ENCODE measurements at places on chromosomes 3 and 15. TPM values are rescaled to one million over a fixed set of nuclear protein-coding genes. Genes with fewer than 3 reads are reported as not detected.

CPNE9 gene
- not detected for total RNA-seq

BUB1B gene
- 1.3 TPM for total RNA-seq

CACNA2D3 gene
- 35.5 TPM for total RNA-seq

USP50 gene
- 0.97 TPM for total RNA-seq

GOLGA6A gene
- not detected for total RNA-seq

OIP5 gene
- not detected for total RNA-seq

RGMA gene
- total RNA-seq = 25.0 TPM

NECTIN3 gene
- total RNA-seq = 9.5 TPM

- DNase-seq = peak; percentile 58
These were observed 47.3 kb downstream of the EIF3J start for GRCh38 chr15:44584162-44584749.

GRCh38 chr3:11005686-11006256, 13.2 kb downstream of the SLC6A1 start:
- DNase-seq = no peak

DNA sequence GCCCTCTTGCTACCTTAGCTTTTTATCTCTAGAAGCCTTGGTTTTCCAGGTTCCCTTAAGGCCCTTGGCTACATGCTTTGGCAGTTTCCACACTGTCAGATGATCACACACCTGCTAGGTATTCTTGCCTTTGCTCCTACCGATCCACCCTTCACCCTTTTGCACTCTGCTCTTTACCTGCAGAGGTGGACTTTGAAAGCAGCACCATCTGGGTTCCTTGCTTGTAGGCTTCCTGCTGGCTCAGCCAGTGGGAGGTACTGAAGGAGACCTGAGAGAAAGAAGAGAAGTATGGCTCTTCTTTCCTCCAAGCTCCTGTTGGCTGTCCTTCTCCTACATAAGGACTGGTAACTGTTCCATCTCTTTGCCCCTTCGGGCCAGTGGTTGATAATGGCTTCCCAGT, 7.3 kb upstream of the ZNF592 start:
- no peak for DNase-seq

DNA sequence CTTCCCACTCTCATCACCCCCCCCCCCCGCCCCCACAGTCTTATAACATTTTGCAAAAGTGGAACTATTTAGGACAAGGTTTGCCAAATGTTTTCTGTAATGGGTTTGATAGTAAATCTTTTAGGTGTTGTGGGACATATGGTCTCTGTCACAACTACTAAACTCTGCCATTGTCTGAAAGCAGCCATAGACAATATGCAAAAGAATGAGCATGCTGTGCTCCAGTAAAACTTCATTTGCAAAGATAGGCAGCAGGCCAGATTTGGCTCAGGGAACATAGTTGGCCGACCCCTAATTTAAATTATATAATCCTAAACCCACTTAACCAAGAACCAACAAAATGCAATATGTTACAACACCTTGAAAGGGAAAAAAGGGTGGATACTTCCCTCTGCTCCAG, 46.4 kb downstream of the TIPARP start:
- no peak for DNase-seq

- DNase-seq = peak; percentile 24
These were observed 27.7 kb downstream of the TSPAN3 start for GRCh38 chr15:77042955-77043920.

DNA sequence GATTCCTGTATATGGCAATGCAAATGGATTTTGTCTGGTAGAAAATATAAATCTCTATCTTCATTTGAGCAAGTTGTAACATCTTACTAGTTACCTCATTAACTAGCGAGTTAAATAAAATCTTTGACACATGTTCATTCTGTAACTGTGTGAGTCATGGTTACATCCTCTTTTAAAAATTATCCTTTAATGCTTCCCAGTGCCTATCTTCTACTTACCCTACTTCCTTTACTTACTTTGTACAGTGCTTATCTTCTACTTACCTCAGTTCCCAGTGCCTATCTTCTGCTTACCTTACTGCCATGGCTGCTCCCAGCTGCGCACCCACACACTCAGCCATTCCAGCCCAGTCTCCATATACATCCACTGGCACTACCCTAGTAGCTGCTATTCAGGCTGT, 71.9 kb upstream of the GOLGA8B start:
- DNase-seq = no peak

DNA sequence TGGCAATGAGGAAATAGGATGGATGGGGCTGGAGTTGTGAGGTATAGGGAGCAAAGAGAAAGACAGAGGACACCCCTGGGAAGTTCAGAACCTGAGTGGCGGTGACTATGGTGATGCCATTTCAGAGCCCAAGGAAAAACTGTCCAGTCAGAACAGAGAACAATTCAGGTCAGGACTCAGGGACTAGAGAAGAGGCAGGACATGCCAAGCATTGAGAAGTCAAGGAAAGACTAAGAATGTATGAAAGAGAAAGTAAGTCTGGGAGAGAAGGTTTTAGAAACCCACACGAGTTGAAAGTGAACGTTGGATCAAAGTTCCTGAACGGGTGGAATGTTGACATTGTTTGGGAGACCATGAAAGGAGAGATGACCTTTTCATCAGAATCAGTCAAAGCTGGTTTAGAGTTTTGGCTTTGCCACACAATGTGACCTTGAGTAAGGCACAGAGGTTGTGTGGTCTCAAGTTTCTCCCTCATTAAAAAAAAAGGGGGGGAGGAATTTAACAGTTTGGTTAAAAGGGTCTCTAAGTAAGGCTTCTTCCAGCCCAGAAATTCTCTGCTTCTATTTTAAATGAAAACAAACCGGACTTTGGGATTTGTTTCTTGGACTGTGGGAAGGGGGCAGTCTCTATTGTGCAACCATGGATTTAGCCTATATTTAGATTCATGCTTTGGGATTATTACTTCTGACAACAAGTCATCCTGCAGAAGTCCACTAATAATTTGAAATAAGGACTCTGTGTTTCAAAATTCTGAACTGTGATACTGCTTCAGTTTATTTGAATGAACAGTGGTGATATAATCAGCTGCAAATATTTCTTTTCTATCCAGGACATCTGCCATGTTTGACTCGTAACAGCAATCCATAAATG, 315.9 kb upstream of the TBL1XR1 start:
- DNase-seq = no peak

- no peak for DNase-seq
These were observed 15.3 kb downstream of the FLNB start for GRCh38 chr3:58023531-58023930.

DNA sequence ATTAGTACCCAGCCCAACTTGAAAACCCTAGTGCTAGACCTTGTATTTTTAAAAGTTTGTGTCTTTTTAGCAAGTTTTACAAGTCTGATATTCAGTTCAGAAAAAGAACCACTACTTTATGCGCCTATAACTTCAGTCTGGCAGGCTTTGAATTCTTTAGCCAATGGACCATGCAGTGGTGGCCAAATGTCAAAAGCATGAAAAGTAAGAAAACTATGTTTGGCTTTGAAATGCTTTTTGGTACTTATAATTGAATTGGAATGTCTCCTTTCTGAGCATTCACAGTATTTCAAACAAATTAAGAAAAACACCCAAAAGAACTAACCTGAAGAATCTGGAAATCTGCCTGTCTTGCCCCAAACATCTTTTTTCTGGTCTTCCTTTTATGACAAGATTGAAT, 12.8 kb downstream of the WDR48 start:
- no peak for DNase-seq

- DNase-seq = peak; percentile 57
These were observed 19.9 kb downstream of the NDUFB4 start for GRCh38 chr3:120615847-120616609.

- DNase-seq = no peak
These were observed 1.0 kb upstream of the RBPMS2 start for GRCh38 chr15:64776402-64776786.

- no peak for DNase-seq
These were observed 121.8 kb downstream of the SSR3 start for GRCh38 chr3:156433138-156433537.

DNA sequence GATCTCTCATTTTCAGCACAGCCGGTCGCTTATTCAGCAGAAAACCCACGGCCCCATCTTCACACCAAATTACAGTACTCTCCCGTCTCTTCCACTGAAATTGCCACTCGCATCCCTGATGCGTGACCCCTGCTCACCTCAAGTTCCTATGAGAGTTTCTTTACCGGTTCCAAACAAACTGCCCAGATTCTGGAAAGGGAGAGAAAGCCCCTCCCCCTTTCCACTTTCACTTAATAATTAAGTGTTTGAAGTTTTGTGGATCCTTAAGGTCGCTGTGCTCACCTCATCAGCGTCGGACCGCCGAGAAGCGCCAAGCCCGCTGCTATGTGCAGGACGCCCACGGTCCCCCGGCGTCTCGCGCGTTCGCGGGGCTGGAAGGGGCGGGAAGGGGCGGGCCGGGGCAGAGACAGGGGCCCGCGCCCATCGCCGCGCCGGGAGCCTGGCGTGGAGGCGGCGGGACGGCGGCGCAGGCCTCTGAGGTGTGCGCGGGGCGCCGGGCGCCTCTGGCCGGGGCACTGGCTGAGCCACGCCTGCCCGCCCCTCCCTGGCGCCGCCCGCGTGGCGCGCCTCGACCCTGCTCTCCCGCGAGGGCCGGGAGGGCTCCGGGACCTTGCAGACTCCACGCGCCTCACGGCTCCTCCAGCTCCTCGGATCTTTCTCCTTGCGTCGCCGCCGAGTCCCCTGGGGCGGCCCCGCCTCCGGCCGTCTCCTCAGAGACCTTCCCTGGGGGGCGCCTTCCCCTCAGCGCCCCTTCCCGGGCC, at the start of gene GPR156:
Gene GPR156, minus strand, starts transcription at position 476 of the 761 bp plus-strand sequence. CDS start 41,124 bp downstream, outside the sequence.
- no peak for DNase-seq

DNA sequence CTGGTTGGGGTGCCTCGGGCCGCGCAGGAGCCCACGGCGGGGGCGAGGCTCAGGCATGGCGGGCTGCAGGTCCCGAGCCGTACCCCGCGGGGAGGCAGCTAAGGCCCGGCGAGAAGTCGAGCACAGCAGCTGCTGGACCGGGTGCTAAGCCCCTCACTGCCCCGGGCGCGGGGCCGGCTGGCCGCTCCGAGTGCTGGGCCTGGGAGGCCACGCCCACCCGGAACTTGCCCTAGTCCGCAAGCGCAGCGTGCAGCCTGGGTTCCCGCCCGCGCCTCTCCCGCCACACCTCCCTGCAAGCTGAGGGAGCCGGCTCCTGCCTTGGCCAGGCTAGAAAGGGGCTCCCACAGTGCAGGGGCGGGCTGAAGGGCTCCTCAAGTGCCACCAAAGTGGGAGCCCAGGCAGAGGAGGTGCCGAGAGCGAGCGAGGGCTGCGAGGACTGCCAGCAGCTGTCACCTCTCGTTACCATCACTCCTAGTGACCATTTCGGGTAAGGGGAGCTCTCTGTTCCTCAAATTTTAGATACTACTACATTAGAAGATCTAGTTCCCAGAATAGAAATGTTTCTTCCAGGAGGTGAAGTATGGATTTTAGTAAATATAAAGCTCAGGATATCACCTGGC, 417.0 kb upstream of the AGTR1 start:
- DNase-seq = no peak

DNA sequence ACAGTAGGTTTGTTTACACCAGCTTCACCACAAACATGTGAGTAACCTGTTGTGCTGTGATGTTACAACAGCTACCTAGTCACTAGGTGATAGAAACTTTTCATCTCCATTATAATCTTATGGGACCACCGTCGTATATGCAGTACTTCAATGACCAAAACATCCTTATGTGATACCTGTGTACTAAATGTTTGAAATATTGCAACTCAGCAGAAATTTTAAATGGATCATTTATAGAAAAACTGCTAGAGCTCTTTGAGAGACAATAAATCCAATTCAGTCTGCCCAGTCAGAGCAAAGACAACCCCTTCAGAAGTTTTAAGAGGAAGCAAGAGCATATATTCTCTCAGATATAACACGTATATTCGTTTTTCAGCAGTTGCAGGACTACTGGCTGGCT, 73.4 kb downstream of the THBS1 start:
- DNase-seq = no peak

- no peak for DNase-seq
These were observed 38.8 kb downstream of the DNAJC13 start for GRCh38 chr3:132456136-132456535.
